ENCODE measurements at places on chromosomes 1 and 21.

DNA sequence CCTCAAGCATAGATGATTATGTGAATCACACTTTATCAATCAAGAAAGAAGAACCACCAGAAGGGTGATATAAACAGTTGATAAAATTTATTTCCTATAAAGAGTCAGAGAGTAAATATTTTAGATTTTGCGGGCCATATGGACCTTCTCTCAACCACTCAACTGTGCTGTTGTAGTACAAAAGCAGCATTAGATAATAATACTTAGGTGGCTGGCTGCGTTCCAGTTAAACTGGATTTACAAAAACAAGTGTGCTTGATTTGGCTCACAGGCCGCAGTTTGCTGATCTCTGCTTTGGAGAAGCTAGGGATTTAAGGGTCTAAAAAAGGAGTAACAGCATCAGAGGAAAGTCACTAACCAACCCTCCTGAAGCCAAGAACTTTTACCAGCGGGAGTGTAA, 1406.0 kb downstream of the KCNT2 start:
- no peak for DNase-seq

GRCh38 chr21:28952686-28953085, 40.0 kb downstream of the LTN1 start:
- DNase-seq = no peak

DNA sequence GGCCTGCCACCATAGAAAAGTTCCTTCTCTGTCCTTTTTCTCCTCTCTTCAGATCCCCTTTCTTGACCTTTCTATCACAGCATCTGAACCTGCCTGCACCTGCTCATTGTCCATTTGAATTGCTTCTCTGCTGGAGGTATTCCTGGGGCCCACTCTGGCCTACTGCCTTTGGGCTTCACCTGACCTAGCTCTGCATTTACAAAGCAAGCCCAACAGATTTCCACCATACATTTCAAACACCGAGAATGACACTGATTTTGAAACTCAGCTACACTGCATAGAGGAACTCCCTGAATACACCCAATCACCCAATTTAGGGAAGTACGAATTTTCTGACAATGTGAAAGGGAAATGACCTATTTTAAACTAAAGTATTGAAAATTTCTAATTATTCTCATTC, 284.5 kb upstream of the USP25 start:
- DNase-seq = no peak

DNA sequence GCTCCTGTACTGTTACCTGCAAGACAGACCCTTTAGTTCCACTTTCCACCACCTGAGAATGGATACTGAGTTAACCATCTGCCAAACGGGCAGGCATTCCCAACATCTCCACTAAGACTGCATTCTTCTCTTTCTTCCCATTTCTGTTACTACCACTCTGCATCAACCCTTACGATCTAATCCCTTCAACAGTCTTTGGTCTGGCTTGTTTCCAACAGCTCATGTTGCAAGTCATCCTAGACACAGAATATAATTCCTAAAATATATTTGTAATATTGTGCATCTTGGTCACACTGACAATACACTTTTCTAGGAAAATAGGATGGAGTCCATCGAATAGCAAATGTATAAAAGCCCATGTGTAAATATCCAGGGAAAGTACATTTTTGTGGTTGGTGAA, 166.7 kb downstream of the SIPA1L2 start:
- DNase-seq = no peak

GRCh38 chr1:115706587-115707425, 61.7 kb downstream of the CASQ2 start:
- DNase-seq = no peak

GRCh38 chr1:92040971-92041370, 11.2 kb downstream of the EPHX4 start:
- no peak for DNase-seq

- no peak for DNase-seq
These were observed 12.0 kb downstream of the SETD4 start for GRCh38 chr21:36048357-36048756.

DNA sequence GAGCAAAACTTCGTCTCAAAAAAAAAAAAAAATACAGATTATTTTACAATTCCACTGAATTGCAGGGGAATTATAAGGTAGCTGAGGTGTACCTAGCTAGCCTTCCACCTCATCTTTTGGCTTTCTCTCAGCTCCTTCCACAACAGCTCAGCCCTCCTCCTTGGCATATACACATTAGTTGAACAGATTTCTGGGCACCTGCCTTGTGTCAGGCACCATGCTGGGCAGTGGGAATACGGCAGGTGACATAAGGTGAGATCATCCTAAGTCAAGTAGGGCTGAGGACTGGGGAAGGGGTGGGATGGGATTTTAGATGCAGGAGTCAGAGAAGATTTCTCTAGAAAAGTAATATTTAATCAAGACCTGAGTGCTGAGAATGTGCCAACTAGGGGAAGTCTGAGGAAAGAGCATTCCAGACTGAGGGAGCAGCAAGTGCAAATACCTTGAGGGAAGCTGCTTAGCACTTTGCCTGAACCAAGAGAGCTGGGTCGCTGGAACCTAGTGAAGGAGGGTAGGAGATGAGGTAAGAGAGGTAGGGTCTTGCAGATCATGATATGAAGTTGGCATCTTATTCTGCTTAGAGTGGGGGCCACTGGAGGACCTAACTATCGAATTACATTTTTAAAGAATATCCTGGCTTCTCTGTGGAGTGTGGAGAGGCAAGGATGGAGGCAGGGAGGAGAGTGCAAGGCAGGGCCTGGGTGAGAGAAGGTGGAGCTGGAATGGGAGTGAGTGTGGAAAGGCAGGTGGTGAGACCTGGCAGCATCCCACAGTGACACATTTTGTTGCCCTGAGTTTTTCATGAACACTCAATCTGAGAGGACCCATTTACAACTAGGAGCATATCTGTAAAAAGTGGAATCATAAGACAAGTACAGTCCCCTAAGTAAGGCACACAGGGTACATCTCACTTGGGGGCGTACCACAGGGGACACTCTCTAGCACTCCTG, 28.2 kb downstream of the LAMC2 start:
- DNase-seq = no peak

DNA sequence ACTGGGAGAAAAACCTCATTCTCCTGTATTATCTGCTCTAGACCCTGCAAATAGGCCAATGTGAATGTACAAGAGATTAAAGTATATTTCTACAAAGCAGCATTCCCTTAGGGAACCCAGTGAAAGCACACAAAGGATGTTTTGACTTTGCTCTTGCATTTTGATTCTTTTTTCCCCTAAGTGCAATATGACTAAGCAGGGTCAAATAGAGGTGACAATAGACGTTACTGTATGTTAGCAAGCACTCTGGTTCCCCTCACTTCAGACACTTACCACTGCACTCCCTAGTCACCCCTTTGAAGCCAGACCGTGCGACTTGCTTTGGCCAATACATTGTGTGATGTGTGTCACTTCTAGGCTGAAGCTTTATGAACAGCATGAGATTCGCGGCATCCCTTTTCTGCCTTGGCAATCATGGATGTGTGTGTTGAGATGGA, 209.7 kb downstream of the RHOU start:
- no peak for DNase-seq

- DNase-seq = no peak
These were observed 72.3 kb upstream of the ARTN start for GRCh38 chr1:43861337-43861736.

DNA sequence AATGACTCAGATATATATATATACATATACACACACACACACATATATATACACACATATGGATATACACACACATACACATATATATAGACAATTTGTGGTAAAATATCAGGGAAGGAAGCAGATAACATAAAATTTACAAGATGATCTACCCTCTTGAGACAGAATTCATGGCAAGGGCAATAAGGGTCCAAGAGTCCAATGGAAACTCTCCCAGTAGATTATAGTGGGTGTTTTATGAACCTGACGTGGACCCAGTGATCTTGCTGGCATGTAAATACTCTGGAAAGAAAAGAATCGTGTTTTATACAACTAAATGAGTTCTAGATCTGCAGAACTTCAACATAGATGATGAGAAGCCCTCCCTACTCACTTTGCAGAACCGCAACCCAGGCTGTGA, 49.3 kb downstream of the DENND1B start:
- DNase-seq = no peak

- no peak for DNase-seq
These were observed 254.0 kb downstream of the TOMM20 start for GRCh38 chr1:234874291-234875288.

DNA sequence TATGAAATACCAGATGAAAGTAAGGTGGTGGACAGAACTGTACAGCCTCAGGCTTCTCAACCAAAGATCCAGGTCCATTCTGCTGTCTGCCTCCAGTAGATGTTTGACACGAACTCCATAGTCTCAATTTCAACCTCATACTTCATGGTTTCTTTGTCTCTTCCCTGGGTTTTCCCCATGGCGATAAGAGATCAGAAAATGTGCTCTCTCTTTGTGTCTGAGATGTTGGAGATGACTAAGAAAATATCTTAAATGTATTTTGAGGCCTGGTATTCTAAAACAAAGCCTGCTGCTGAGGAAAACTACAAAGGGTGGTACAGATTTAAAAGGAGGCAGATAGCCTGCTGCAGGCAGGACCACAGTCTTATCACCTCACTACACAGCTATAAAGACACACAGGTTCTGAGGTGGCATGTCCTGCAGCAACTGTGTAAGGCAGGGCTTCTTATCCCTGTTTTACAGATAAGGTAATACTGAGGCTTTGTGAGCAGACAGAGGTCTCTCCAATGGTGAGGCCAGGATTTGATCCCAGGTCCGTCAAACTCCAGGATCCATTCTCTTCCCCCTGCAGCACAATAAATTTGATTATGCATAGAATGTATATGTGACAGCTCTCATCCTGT, 40.0 kb upstream of the CACNA1E start:
- no peak for DNase-seq

- DNase-seq = no peak
These were observed 21.1 kb downstream of the NCF2 start for GRCh38 chr1:183569141-183569540.

DNA sequence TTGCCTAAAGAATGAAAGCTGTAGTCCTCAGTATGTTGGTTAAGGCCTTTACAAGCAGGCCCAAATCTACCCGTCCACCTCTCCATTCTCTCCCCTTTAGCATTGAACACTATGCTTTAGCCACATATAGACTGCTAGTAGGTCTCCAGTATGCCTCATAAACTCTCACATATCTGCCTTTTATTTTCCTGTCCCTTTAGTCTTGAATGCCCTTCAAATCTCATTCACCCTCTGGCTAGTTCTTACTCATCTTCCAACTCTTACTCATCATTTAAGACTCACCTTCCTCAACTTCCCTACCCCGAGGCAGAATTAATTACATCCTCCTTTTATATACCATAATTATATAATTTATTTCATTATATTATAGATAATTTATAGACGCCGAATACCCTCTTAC, 78.7 kb upstream of the TSPAN2 start:
- no peak for DNase-seq

- DNase-seq = no peak
These were observed 9.9 kb downstream of the TRIM67 start for GRCh38 chr1:231171623-231172197.

- no peak for DNase-seq
These were observed 77.3 kb downstream of the EDEM3 start for GRCh38 chr1:184677344-184677743.

DNA sequence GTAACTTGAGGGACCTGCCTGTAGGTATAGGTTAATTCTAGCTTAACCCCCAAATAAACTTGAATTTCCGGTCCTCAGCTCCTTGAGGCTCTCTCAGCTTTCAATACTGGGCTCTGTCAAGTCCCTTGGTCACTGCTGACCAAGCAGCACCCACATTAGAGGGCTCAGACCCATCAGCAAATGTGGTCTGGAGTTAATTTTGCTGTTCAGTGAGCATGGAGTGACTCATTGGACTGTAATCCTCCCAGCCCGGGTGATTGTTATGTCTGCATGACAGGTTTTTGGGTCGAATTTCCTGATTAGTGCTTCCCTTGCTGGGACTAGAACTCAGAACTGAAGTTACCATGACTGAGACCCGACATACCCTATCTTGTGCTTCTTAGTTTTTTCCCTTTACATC, 130.6 kb downstream of the URB2 start:
- DNase-seq = no peak

DNA sequence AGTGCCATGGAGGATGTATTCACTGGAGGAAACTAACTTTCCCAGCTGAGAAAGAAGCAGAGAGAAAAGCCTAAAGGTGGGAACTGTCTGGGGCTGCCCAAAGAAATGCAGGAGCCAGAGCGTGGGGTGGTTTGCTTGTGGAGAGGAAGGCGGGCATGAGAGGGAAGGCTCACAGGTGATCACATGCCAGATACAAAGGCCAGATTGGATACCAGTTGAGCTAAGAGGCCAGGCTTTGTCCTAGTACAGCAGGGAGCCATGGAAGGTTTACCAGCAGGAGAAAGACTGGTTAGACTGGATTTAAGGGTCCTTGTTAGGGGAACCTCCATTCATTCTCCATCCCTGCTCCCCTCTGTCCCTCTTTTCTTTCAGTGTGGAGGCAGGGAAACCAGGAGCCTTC, 66.4 kb downstream of the BEND5 start:
- no peak for DNase-seq

- DNase-seq = no peak
These were observed 122.6 kb upstream of the PPP2R5A start for GRCh38 chr1:212162635-212163034.

- DNase-seq = no peak
These were observed 295.2 kb downstream of the DISC1 start for GRCh38 chr1:231921646-231922345.

- no peak for DNase-seq
These were observed 7.1 kb downstream of the FHL3 start for GRCh38 chr1:37998089-37998808.

- DNase-seq = no peak
These were observed 54.0 kb upstream of the BEND5 start for GRCh38 chr1:48830715-48831114.

- no peak for DNase-seq
These were observed 661.1 kb downstream of the BRINP3 start for GRCh38 chr1:189816558-189816957.

- no peak for DNase-seq
These were observed 18.8 kb downstream of the SLX9 start for GRCh38 chr21:44958471-44959191.

- no peak for DNase-seq
These were observed 1.7 kb downstream of the CD244 start for GRCh38 chr1:160860840-160861505.

DNA sequence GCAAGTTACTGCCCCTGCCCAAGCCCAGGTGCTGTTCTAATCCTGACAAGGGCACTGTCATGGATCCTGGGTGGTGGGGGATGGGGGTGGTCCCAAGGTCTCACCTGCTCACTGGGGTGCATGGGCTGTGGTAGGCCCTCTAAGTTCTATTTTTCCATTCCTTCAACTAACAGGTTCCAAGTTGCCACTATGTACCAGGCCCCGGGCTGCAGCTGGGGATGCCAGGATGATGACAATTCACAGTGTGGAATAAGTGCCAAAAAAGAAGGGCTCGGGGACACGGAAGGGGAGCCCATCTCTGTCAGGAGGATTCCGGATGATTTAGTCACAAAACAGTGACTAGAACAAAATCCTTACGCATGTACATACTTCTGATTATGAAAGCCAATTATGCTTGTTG, 76.0 kb downstream of the STUM start:
- no peak for DNase-seq
